ENCODE measurements at places on chromosomes 5 and 9.
A peak's percentile ranks its signal among the peaks of the same experiment; 100 is the strongest.

DNA sequence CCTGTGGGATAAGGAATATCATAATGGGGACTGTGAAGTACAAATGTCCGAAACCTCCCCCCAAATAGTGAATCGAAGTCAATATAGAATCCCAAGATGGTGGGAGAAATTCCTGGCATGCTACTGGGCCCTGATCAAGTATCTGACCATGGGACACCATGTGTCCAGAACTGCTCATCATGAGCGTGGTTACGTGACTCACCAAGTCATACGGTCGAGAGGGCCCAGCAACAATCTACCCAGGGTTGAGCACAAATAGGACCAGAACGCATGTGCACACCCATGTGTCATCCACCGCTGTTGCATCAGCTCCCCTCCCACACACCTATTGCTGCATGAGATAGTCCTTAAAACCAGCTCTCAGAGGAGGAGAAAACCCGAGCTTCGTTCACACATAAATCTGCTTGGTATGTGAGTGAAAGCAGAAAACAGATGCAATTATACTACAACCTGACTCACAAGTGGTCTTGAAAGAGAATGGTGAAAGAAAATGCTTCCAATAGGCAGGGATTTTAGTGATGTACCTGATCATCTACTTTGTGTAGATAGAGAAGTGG lies 353.2 kb downstream of the CWC27 start:
- DNase-seq, result no peak

DNA sequence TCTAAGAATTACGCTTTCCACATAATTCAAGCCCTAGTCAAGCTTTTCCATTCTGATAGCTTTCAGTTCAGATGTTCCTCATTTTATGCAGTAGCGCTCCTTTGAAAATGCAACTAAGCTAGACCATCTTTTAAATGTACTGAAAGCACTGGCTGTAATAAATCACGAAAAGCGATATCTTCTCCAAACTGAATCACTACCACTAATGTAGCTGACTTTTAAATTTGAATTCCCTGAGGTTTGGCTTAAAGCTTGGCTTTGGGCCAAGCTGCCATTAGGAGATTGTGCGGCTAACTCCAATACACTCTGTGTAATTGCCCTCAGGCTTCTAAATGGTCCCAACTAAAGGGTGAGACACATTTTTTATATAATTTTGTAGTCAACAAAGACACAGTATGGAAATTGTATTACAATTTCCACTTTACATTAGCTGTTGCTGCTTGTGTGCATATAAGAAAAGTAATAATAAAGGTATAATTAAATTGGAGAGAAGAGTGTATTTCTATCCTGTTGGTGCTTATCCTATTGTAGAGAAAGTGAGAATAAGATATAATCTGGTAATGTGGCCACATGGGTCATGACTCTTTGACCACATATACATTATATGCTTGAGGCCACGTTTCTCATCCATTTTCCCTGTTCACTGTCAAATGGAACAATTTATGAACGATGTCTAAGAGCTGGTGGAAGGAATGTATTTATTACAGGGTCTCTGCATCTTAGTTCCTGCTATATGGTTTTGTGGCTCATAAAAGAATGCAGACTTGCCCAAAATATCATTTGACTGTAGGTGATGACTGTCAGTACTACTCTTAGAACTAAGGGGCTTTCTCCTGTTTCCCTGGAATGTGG lies 118.7 kb upstream of the TAF11L2 start:
- no peak for DNase-seq

GRCh38 chr9:134163371-134164196 lies 780 bp downstream of the RNU6ATAC start:
- peak; percentile 44 for DNase-seq

DNA sequence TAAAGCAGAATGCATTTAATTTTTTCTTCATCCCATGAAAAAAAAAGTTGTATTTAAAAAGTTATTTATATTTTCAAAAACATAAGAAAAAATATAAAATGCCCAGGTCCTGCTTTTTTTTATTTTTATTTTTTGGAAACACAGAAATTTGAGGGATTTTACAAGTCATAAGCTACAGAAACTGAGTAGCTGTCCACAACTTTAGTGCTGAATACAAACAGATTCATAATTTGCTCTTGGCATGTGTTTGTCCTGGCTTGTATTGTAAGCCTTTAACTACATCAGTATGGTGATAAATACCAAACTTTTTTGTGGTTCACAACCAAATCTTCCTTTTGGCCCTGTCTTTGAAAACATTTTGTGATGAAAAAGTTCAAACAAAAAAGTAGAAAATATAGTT lies 7.5 kb upstream of the PLCXD3 start:
- no peak for DNase-seq

DNA sequence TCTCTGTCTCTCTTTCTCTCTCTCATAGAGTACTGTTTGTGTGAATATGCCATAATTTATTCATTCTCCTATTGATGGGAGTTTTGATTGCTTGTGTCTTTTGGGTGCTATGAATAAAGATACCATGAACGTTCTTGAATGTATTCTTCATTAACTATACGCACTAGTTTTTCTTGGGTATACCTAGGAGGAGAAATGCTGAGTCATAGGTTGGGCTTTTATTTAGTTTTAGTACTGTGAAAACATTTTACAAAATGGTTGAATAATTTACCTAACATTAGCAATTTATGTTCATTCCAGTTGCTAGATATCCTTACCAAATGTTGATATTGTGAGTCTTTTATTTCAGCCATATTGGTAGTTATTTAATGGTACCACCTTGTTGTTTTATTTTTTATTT lies 192.5 kb downstream of the NPR3 start:
- no peak for DNase-seq

GRCh38 chr5:94928891-94929290 lies 310.4 kb downstream of the SLF1 start:
- DNase-seq, result no peak

- no peak for DNase-seq
Measured at GRCh38 chr5:50675385-50675784, 8.9 kb downstream of the PARP8 start.

- no peak for DNase-seq
Measured at GRCh38 chr5:23007236-23007635, 154.1 kb upstream of the CDH12 start.

DNA sequence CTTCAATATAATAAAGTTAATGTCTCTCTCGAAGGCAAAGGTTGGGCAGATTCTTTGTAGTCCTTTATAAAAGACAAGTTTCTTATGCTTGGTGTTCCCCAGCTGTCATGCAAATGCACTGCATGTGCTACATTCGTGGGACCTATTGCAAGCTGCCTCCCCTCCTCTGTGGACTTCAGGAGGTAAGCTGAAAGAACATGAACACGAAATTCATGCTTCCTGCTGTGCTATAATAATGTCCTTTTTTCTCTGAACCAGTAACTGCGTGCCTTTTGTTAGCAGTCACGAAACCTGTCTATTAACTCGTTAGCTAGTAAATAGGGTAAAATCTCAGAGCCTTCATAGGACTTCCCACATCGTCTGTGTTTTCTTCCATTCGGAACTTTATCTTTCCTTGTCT lies 363.5 kb downstream of the CDH9 start:
- no peak for DNase-seq

DNA sequence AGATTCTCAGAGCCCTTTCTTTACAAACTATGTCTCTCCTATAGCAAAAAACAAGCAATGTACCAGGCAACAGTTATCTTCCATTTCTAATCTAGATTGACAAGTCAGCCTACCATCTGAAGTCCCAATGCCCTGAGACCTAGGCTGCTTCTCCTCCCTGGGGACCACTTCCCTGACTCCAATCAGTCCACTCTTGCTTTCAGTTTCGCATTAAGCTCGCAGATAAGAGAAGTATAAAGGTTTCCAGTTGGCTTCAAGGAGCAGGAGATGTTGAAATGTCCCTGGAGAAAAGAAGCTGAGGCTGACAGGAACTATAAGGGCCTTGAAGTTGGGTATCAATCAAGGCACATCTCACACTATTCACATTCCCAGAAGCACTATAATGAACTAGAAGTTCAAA lies 32.3 kb downstream of the ERP44 start:
- DNase-seq, result no peak

DNA sequence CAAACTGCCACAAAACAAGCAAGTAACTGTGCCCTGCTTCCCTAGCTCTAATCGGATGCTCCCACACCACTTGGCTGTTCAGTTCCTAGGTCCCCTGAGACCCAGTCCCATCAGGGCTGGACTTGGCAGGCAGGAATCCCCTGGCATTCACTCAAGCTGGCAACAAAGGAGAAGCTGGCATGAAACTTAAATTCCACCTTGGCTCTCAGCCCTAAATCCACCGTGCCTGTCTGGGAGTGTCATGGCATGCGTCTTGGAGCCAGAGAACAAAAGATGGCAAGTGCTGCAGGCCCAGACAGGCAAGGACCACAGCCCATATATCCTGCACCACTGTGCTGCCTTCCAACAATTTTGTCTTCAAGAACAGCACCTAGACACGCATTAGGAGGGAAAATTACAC lies 38.2 kb downstream of the ETF1 start:
- no peak for DNase-seq

- no peak for DNase-seq
Measured at GRCh38 chr5:76622973-76623596, at the start of gene F2RL2. Gene F2RL2, minus strand, starts transcription at chr5:76623403. Its CDS starts 173 bp downstream, at chr5:76623230.

DNA sequence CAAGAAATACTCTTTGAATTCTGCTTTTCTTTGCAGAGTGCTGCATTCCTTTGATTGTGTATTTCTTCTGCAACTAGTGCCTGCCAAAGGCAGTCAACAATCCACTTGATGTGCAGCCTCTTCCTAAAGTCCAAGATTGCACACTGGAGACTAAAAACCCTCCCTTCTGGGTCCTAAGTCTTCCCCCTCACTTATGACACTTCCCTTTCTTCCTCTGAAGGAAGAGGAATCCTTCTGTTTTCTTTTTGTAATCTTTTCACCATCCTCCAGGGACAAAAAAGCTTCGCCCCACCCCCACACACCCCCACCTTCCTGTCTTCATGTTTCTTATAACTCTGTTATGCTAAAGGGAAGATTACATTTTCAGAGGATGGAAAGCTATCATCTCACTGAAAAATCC lies 39.9 kb downstream of the WDR36 start:
- no peak for DNase-seq

DNA sequence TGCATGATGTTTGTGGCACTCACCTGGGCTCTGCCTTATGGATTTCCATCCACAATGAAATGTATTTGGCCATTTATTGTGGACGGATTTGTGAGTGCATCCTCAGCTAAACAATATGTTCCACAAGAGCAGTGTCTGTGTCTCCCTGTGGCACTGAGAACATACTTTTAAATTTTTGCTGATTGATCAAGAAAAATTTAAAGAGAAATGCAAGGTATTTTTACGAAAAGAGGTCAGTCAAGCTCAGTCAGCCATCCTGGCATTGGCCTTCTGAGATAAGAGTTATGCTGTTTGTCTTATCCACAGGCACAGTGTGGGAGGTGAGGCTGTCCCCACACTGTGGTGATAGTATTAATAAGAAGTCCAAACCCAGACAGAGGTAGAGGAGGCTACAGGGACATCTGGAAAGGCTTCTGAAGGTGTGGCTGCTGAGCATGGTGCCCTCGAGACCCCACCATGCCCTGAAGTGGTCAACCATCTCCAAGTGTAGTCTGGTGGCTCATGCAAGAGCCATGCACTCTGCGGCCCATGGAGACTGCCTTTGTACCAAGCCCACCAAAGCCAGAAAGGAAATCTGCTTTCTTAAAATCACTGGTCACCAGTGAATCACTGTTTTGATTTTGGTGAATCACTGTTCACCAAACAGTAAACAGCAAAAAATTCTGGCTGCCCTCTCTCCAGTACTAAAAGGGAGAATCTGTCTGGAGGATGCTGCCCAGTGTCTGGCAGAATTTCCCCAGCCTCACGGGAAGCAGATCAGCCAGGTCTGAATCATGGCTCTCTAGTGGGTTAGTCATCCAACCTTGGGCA lies 28.8 kb downstream of the SPOCK1 start:
- DNase-seq, result no peak

DNA sequence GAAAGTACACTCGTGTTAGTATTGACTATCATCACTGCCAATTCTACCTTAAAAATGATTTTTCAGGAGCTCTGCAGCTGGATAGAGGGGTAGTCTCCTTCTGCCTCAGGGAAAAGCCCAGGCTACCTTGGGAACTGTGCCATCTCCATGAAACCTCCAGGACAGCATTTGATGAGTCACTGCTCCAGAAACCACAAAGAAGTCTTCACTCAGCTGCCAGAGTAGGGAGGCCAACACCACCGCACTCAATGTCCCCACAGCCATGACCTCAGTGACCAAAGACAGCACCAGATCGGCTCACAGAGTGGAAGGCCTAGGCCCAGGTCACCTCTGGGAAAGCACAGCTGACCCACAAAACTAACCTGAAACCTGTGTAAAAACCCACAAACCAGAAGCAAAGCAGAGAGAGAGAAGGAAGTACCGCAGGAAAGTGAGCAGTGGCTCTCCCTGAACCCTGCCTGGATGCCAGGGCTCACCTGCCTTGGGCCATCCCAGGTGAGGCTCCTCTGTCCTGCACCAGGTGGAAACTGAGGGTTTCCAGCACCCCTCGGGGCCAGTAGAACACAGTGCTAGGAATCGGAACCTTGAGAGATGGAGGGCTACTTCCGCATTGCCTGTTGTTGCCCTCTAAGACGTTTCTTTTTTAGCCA lies 30.0 kb downstream of the S1PR3 start:
- no peak for DNase-seq

DNA sequence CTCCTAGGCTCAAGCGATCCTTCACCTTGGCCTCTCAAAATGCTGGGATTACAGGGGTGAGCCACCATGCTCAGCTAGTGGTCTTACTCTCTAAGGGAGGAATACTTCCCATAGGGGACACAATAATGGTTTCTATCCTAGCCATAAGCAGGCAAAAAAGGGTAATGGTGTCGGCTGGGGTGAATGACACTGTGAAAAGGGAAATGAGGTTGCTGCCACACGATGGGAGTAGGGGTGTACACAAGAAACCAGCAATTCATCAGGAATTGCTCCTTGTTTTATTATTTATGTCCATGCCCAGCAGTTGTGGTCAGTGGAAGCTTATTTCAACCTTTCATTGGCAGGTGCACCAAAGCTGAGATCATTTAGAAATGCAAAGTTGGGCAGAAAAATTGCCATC lies 70.3 kb upstream of the ZFR start:
- no peak for DNase-seq

DNA sequence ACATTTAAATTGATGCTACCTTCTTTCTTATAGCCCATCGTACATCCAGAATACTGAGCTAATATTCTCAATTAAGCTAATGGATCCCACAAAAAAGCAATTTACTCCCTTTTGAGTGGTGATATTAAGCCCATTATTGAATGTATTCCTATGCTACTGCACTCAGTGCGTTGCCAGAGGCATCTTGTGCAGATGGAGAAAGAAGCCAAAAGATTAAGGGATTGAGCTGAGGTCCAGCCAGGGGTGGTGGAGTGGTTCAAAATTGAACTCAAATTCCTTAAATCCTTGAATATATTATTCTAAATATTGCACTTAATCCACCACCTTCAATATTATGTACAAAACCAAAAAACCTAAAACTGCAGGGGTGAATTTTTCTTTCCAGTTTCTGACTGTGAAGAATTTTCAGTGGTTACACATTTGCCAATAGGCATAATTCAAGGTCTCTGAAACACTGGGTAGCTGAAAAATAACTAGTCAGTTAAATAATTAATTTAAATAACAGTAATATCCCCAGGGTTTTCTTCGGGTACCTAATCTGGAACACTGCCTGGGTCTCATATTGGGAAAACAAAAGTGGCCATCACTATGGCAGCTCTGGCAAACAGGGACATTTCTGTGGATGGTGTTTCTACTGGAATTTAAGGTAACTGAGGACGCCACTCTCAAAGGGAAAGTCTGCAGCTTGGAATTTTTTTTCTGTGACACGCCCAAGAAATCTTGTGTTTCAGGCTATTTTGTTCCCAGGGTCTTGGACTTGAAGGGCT lies 6.2 kb upstream of the LIFR start:
- DNase-seq, result no peak

Measured in stimulated activated CD8-positive, alpha-beta memory T cell treated with anti-CD3 and anti-CD28 coated beads, Interleukin-7, amount 100 ng/mL, for 24 hours (primary cell).